ENCODE measurements at places on chromosomes 3 and 15. TPM values are rescaled to one million over a fixed set of nuclear protein-coding genes. Genes with fewer than 3 reads are reported as not detected.

- DNase-seq = no peak
Observed at GRCh38 chr15:83352119-83352518, 67.7 kb upstream of the BNC1 start.

- peak; percentile 68 for DNase-seq
Observed at GRCh38 chr15:56243163-56244037, at the start of gene RFX7. Gene RFX7 (minus strand): TSS chr15:56243879. CDS start chr15:56243285, 594 bp downstream.

DNA sequence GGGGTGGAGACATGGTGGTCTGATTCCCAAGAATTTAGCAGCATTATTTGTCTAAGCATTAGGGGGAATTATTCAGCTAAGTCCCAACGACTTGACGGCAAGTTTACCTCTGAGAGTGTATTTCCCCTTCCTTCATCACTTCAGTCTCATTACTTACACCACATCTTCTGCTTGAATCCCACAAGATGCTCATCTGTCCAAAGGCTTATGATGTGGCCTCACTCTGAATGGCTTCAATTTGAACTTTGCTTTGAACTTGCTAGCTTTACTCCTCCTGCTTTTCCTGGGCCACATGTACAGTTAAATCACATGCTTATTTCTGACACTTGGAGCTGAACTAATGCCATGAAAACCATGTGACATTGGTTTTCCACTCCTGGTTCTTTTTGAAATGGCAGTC is 231.3 kb upstream of the SATB1 start:
- DNase-seq = no peak

- no peak for DNase-seq
Observed at GRCh38 chr3:97872525-97873042, 50.8 kb downstream of the CRYBG3 start.

GRCh38 chr3:196868297-196868661 is 559 bp downstream of the SENP5 start:
- DNase-seq = peak; percentile 13

DNA sequence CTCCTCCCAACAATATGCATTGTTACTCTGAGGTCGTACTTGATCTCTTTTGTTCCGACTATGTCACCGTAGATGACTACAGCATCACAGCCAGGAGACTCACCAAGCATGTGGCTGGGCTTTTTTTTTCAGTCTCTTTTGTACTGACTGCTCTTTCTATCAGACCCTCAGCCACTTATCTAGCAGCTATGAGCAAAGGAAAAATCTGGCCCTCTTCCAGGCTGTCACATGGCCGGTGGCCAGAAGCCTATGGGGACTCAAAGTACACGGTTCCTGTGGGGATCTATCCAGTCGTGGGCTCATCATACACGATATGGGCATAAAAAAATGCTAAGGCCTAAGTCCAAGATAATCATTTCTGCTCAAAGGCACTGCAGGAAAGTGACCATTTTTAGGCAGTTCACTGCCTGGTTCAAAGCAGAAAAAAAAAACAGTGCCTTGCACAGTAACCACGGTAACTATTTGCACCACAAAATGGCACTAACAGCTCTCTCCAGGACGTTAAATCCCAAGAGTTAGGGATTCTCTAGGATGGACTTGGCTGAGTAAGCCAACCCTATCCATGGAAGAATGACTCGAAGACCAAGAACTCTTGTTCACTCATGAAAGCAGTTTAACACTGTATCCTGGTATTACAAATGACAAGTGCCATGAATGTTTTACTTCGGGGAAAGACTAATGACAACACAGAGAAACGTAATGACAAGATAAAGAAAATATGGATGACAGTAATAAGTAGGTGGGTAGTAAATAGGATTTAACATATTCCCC is 50.3 kb downstream of the SHQ1 start:
- DNase-seq = no peak

GRCh38 chr15:80953001-80953952 is 36.3 kb downstream of the MESD start:
- DNase-seq = no peak

- peak; percentile 21 for DNase-seq
Observed at GRCh38 chr15:82709421-82710207, at the start of gene AP3B2. Gene AP3B2 (minus strand): TSS chr15:82709875. CDS start chr15:82709706, 169 bp downstream.

- DNase-seq = no peak
Observed at GRCh38 chr3:66986406-66986805, 11.7 kb upstream of the KBTBD8 start.

GRCh38 chr15:79923079-79923514 is 26.3 kb upstream of the MTHFS start:
- DNase-seq = peak; percentile 39

- no peak for DNase-seq
Observed at GRCh38 chr15:90174140-90174875, 26.8 kb upstream of the SEMA4B start.

GRCh38 chr15:37095770-37096557 is 4.4 kb downstream of the MEIS2 start:
- no peak for DNase-seq

- no peak for DNase-seq
Observed at GRCh38 chr15:29685156-29686078, 136.9 kb downstream of the TJP1 start.

GRCh38 chr15:45456212-45457106 is 66.1 kb downstream of the SLC30A4 start:
- DNase-seq = no peak

DNA sequence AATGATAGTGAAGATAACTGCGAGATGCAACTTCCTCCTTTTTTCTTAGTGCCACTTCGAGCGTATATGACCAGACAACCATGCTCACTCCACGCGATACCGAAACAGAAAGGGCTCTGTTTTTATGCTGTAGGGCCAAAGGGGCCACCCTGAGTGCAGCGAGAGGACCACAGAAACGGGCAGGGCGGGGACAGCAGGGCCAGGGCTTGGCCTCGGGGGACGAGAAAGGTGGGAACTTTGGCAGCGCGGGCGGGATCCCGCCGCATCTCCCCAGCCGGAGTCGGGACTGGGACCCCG is 483 bp downstream of the VPS13C start:
- DNase-seq = no peak

GRCh38 chr3:38460377-38461270 is 6.9 kb downstream of the ACVR2B start:
- DNase-seq = no peak

DNA sequence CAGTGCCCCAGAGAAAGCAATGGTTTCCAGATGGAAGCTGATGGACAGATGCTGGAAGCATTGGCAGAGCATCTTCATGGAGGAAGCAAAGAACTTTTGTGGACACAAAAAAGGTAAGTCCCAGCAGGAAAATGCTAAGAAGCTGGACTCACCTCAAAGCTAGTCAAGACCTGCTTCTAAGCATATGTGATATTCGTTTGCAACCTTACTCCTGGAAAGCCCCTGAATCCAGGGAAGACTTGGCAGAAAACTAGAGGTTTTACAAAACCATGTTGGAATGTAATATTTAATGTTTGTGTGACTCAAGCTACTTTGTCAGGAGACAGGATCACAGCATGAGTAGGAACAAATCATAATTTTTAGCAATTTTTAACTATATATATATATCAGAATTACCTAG is 288.2 kb downstream of the BCHE start:
- no peak for DNase-seq

DNA sequence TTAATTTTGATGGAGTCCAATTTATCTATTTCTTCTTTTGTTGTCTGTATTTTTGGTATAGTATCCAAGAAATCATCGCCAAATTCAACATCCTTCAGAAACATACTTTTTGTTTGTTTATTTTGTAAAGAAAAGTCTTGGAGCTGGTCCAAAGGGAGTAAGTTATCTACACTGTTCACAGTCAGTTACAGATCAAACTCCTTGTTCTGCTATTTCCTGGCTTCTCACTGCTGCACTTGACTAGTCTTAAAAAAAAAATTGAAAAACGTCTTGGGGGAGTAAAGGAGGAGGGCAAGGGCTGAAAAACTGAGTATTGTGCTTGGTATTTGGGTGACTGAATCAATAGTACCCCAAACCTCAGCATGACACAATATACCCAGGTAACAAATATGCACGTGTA is 105.6 kb downstream of the NFKBIZ start:
- no peak for DNase-seq

DNA sequence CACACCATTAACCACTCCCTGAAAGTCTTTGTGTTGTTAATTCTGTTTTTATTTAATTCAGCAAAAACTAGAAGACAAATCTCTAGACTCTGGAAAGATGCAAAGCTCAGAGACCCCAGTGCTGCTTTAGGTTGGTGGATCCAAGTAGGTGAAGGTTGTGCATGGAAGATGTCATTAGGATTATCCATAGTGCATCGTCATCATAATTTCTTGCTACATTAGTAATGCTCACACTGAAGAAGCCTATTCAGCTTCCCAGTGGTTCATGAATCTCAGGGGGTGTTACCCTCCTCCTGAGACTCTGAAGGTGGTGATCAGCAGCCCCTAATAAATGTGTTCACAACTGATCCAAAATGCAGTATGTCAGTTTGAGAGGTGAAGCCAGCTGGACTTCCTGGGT is 272.8 kb downstream of the CD47 start:
- DNase-seq = no peak

IL5RA gene
- 0.49 TPM for polyA plus RNA-seq

HTR3E gene
- polyA plus RNA-seq = not detected

STAB1 gene
- 44.5 TPM for polyA plus RNA-seq

PARP9 gene
- 14.5 TPM for polyA plus RNA-seq

MUC4 gene
- polyA plus RNA-seq = 2.4 TPM

SGO1 gene
- 7.8 TPM for polyA plus RNA-seq
